Panc1 (cell line): ENCODE measurements at places on chromosomes 3 and 15. TPM values are rescaled to one million over a fixed set of nuclear protein-coding genes. Genes with fewer than 3 reads are reported as not detected.

Gene ADAMTSL3
- not detected for total RNA-seq

Gene NCK1
- 43.5 TPM for total RNA-seq

GRCh38 chr3:111072031-111072921 is 660 bp downstream of the NECTIN3 start:
- peak overlapping the region; percentile 37; the same call in 1 of the 2 replicates for H3K27ac ChIP-seq
- H3K27me3 ChIP-seq = peaks cover 14% of the 10 kb centered on the region; the same call in 1 of the 2 replicates
- H3K36me3 ChIP-seq = peaks cover 6% of the 10 kb centered on the region; the same call in 1 of the 2 replicates
- H3K4me3 ChIP-seq = peak overlapping the region; percentile 71

DNA sequence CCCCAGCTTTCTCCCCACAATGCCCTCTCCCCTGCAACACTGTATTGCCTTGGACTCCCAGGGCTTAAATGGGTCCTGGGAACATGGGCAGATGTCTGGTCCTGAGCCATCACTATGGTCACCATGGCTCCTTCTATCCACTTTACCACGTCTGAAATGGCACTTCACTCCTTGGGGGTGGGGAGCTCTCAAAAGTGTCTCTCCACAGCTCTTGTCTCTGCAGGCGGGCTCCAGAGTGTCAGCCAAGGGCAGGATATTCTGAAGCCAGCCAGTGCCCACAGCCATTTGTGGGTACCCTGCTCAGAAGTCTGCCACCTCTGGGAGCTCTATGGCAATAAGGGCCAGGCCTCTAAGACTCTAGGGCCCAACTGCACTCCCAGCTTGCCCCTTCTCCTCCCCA is 163.9 kb downstream of the PPM1L start:
- H3K36me3 ChIP-seq = no peaks in the 10 kb centered on the region
- H3K27ac ChIP-seq = no peak overlapping the region
- H3K27me3 ChIP-seq = no peaks in the 10 kb centered on the region
- no peaks in the 10 kb centered on the region for H3K4me1 ChIP-seq
- DNase-seq = no peak

GRCh38 chr3:148882288-148882687 is 17.2 kb downstream of the CPA3 start:
- H3K27ac ChIP-seq = no peak overlapping the region
- H3K4me3 ChIP-seq = no peak overlapping the region
- DNase-seq = no peak

GRCh38 chr3:67421912-67422311 is 232.5 kb downstream of the SUCLG2 start:
- H3K36me3 ChIP-seq = no peaks in the 10 kb centered on the region
- no peak for DNase-seq
- H3K27me3 ChIP-seq = no peaks in the 10 kb centered on the region
- H3K27ac ChIP-seq = no peak overlapping the region
- no peaks in the 10 kb centered on the region for H3K4me1 ChIP-seq
- H3K4me3 ChIP-seq = no peak overlapping the region

GRCh38 chr3:59565125-59565524 is 515.3 kb upstream of the CFAP20DC start:
- H3K36me3 ChIP-seq = no peaks in the 10 kb centered on the region
- H3K27ac ChIP-seq = no peak overlapping the region
- H3K27me3 ChIP-seq = no peaks in the 10 kb centered on the region
- no peaks in the 10 kb centered on the region for H3K4me1 ChIP-seq
- no peak overlapping the region for H3K4me3 ChIP-seq
- no peak for DNase-seq

Gene GXYLT2
- total RNA-seq = 6.1 TPM

Gene DCP1A
- 14.4 TPM for total RNA-seq

- no peak overlapping the region for H3K27ac ChIP-seq
- H3K4me1 ChIP-seq = peaks cover 3% of the 10 kb centered on the region; the same call in 1 of the 2 replicates
- H3K27me3 ChIP-seq = no peaks in the 10 kb centered on the region
- DNase-seq = no peak
These were observed 35.0 kb downstream of the CTSH start for GRCh38 chr15:78909791-78910228.

- no peak overlapping the region for H3K4me3 ChIP-seq
- H3K27me3 ChIP-seq = no peaks in the 10 kb centered on the region
- no peaks in the 10 kb centered on the region for H3K36me3 ChIP-seq
These were observed 201.9 kb downstream of the WNT5A start for GRCh38 chr3:55285156-55285555.

DNA sequence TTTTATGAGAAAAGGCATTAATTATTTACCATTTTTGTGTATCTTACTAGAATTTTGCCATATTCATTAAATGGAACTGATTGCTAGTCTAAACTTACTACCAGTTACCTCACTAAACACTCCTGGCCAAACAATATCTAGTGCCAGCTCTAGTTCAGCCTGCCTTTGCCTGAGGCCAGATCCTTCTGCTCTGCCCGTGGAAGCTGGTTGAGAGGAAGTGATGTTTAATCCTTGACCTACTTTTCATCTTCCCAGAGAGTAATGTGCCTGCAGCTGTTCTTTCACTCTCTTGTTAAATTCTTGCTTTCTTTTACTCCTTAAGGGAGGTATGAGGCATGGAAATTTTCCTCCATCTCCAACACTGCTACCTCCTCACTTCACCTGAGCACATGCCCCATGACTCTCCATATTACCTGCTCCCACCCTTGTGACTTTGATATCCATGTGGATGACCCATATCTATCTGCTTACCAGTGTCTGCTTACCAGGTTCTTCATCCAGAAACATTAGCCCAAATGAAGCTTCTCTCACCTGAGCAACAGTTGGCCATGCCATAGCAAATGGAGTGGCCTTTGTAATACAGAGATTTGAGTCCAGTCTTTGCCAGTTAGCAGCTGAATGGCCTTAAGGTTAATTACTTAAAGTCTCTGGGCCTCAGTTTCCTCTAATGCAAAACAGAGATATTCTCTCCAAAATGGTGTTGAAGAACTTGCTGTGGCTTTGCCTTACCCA is 53.4 kb downstream of the UBE2E1 start:
- DNase-seq = no peak
- H3K4me3 ChIP-seq = no peak overlapping the region
- no peak overlapping the region for H3K27ac ChIP-seq
- no peaks in the 10 kb centered on the region for H3K36me3 ChIP-seq

DNA sequence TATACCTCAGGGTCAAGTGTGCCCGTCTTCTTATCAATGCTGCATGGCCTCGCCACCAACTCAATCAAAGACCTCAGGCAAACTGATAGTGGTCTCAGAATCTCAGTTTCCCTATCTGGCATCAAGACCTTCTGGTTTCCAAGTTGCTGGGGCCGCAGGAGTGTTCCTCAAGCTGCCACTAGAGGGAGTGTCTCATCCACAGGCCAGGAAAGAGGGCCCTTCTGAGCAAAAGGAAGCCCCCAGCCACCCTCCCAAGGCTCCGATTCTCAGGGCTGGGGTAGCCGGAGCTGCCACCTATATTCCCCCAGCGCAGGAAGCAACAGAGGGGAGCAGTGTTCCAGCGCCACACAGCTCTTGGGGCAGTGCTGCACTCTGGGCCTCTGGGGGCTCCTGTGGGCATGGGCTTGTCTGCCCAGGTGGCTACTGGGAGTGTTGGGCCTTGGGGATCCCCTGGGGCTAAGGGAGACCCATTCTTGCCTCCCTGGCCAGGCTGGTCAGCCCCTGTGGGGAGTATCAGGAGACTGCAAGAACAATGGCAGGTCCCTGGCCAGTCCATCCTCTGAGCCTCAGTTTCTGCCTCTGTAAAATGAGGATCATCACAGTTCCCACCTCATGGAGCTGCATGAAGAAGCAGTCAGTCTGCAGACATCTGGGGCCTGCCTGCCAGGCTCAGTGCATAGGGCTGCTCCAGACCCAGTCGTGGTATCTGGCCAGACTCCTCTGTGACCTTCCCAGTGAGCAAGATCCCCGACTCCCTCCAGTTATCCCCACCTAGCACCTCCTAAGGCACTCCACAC is 23.4 kb upstream of the SEC13 start:
- no peaks in the 10 kb centered on the region for H3K27me3 ChIP-seq
- H3K4me3 ChIP-seq = no peak overlapping the region

DNA sequence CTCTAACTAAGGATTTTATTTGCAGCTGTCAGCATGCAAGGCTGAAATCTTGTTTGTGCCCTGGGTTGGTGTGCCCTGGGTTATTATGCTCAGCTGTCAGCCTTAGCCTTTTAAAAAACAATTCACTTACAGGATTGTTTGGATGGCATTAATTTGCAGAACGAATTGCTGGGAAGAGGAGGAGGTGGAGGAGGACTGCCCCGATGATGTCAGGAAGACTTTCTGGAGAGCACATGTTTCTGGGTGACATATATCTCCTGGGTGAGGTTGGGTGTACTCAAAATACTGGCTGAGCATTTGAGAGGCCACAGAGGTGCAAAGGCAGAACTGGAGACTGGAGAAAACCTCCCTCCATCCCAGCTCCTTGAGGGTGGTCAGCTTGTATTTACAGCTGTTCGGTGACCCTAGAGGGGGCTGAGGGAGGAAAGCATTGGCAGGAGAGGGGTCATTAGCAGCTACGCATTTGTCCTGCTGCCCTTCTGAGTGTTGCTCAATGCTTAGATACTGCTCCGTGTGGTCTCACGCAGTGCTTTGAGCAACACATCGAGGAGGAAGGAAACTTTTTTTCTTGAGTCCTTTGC is 59.8 kb upstream of the PSMD6 start:
- DNase-seq = no peak
- H3K27ac ChIP-seq = no peak overlapping the region
- H3K4me3 ChIP-seq = no peak overlapping the region
- no peaks in the 10 kb centered on the region for H3K36me3 ChIP-seq

DNA sequence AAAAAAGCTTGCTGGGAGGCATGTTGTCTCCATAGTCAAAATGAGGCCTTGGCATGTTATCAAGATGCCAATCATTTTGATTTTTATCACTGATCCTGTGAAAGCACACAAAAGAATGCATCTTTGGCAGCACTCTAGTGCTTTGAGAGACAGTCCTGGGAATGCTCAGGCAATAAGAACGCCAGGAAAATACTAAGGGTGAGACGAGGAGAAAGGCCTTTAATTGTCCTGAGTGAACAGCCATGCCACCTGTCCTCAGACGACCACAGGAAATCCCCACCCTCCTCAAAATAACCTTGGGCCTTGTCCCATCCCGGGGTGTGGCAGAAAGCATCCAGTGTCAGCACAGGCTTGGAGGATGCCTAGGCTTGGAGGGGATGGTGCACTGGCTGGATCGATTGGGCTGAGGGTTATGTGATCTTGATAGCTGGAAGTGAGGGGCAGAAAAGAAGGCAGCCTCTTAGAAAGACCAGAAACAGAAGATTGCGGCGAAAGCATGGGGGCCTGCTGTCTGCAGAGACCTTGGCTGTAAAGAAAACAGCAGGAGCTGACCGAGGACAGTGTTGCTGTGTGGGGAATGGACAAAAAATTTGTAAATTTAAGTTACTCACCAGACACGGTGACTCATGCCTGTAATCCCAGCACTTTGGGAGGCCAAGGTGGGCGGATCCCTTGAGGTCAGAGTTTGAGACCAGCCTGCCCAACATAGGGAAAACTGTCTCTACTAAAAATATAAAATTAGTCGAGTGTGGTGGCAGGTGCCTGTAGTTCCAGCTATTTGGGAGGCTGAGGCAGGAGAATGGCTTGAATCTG is 7.3 kb downstream of the TMEM158 start:
- H3K4me1 ChIP-seq = peaks cover 5% of the 10 kb centered on the region; the same call in 1 of the 2 replicates
- no peak for DNase-seq
- no peak overlapping the region for H3K4me3 ChIP-seq

- no peak overlapping the region for H3K27ac ChIP-seq
- H3K4me1 ChIP-seq = no peaks in the 10 kb centered on the region
- H3K27me3 ChIP-seq = no peaks in the 10 kb centered on the region
These were observed 206.5 kb downstream of the CBLB start for GRCh38 chr3:105662306-105662705.

DNA sequence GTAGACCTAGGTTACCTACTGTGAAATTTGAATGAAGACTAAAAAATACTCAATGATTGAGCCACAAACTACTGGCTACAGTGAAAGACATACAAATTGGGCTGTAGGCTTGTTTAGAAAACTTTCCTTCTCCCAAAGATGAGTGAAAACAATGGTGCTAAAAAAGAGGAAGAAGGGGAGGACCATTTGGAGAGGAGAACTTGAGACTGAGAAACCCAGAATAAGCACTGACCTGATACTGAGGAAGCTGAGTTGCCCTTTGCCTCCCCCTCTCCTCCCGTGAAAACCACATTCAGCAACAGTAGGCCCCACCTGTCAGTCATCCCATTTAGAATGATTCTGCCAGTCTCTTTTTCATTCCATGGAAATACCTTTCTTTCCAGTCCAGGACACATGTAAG is 484.0 kb upstream of the TGFBR2 start:
- H3K27me3 ChIP-seq = no peaks in the 10 kb centered on the region
- H3K27ac ChIP-seq = no peak overlapping the region
- H3K36me3 ChIP-seq = no peaks in the 10 kb centered on the region

DNA sequence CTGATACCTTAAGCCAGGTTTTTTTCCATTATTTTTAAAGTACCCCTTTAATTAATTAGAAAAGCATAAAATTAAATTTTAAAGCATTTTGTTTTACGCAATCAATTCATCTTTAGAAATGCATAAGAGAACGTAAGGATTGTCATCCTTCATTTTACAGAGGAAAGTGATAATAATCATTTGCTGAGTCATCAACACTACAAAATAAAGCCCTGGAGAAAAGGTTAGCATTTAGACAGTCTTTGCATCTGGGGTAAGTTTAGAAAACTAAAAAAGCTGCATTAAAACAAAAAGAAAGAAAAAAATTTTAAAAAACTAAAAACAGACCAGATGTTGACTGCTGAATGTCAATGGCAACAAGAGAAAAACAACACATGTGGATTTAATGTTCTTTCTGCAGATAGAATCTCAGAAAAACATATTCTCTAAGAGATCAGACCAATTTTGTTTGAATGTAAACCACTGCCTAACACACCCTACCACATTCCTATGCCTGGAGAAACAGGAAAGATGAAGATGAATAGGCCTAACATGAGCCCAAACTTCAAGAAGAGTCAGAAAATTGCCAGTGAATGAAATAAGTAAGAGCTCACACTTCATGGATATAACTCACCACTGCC is 59.9 kb downstream of the SUCNR1 start:
- no peak overlapping the region for H3K27ac ChIP-seq
- no peaks in the 10 kb centered on the region for H3K27me3 ChIP-seq
- DNase-seq = no peak
- no peaks in the 10 kb centered on the region for H3K36me3 ChIP-seq

- H3K4me3 ChIP-seq = no peak overlapping the region
- H3K27me3 ChIP-seq = no peaks in the 10 kb centered on the region; the same call in 1 of the 2 replicates
These were observed 184.0 kb downstream of the KCNAB1 start for GRCh38 chr3:156304406-156304805.

DNA sequence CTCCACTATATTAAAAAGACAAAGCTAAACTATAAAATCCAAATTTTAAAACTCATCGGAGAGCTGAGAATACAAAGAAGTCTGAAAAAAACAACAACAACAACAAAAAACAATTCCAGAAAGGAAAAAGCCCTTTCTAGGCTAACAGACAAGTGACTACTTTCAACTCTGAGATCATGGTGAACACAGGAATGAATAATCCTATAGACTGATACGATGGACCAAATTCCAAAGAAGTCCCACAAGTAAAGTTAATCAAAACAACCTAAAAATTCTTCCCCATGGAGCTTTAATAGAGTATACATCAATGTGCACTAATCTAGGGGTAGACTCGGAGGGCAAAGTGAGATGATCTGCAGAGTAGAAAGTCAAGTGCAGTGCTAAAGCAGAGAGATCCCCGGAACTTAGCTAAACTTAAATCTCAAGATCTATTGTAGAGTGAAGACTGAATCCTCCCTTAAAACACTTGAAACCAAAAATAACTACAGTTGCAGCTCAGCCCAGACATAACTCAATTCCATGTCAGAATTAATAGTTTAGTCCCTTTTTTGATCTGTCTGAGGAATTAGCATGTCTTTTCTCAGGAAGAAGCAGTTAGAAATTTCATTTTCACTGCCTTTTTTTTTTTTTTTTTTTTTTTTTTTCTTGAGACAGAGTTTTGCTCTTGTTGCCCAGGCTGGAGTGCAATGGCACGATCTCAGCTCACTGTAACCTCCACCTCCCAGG is 43.5 kb downstream of the MYO9A start:
- H3K36me3 ChIP-seq = no peaks in the 10 kb centered on the region
- H3K4me1 ChIP-seq = no peaks in the 10 kb centered on the region
- H3K27me3 ChIP-seq = no peaks in the 10 kb centered on the region
- H3K4me3 ChIP-seq = no peak overlapping the region
- no peak overlapping the region for H3K27ac ChIP-seq
